Activated naive CD8-positive, alpha-beta T cell treated with anti-CD3 and anti-CD28 coated beads, Interleukin-2, amount 10 ng/mL, durations not matched to agents 7 days and 5 days (primary cell): ENCODE measurements at places on chromosomes 5 and 9. TPM values are rescaled to one million over a fixed set of nuclear protein-coding genes. Genes with fewer than 3 reads are reported as not detected.

The TUSC1 gene
- not detected for total RNA-seq

The TMC1 gene
- not detected for total RNA-seq

The HTR4 gene
- total RNA-seq = not detected

The SLC6A3 gene
- 0.08 TPM for total RNA-seq

The IL13 gene
- total RNA-seq = 0.37 TPM

The IRF1 gene
- total RNA-seq = 228 TPM

The THBS4 gene
- 0.57 TPM for total RNA-seq

The MELK gene
- 48.1 TPM for total RNA-seq

The CATSPER3 gene
- 0.44 TPM for total RNA-seq

The TMEM171 gene
- total RNA-seq = 0.25 TPM

The NOP16 gene
- total RNA-seq = 27.5 TPM

The PLPP1 gene
- total RNA-seq = 27.8 TPM

The IFNB1 gene
- total RNA-seq = 0.37 TPM

The GFPT2 gene
- 10.1 TPM for total RNA-seq

The SPATA31A3 gene
- not detected for total RNA-seq

The ZDHHC11B gene
- total RNA-seq = 2.4 TPM

The SELENOP gene
- 0.83 TPM for total RNA-seq

The MLANA gene
- not detected for total RNA-seq

The STPG3 gene
- not detected for total RNA-seq

The PAEP gene
- not detected for total RNA-seq

The DIRAS2 gene
- total RNA-seq = not detected

The BTNL3 gene
- total RNA-seq = not detected

The FASTKD3 gene
- 11.9 TPM for total RNA-seq

The ELAVL2 gene
- total RNA-seq = not detected

The C1QTNF2 gene
- total RNA-seq = not detected

The GDF9 gene
- 0.80 TPM for total RNA-seq

The SOX30 gene
- total RNA-seq = 0.09 TPM

The GPR151 gene
- not detected for total RNA-seq

The PCDHA13 gene
- total RNA-seq = not detected

The LECT2 gene
- not detected for total RNA-seq

The GDA gene
- not detected for total RNA-seq

The XRCC4 gene
- total RNA-seq = 10.7 TPM

The PHF24 gene
- total RNA-seq = not detected

The JAKMIP2 gene
- 4.9 TPM for total RNA-seq

The FOXD4 gene
- total RNA-seq = 0.17 TPM

The CTXN3 gene
- not detected for total RNA-seq

The ZDHHC12 gene
- 68.9 TPM for total RNA-seq

The FAM81B gene
- total RNA-seq = not detected

The PCA3 gene
- not detected for total RNA-seq

The PPIC gene
- total RNA-seq = not detected

The HNRNPK gene
- total RNA-seq = 601 TPM

The LRRC70 gene
- 0.71 TPM for total RNA-seq

The GFRA3 gene
- total RNA-seq = not detected

The CNTNAP3B gene
- total RNA-seq = not detected

The FOXE1 gene
- total RNA-seq = not detected

The LMX1B gene
- total RNA-seq = not detected

The FOXD4L6 gene
- 0.28 TPM for total RNA-seq

The STING1 gene
- total RNA-seq = 63.6 TPM
